ENCODE measurements at places on chromosomes 1 and 21. TPM values are rescaled to one million over a fixed set of nuclear protein-coding genes. Genes with fewer than 3 reads are reported as not detected.

The SASS6 gene
- total RNA-seq, result 1.9 TPM

The BMP8B gene
- total RNA-seq, result not detected

The LYPD8 gene
- not detected for total RNA-seq

The BLACAT1 gene
- total RNA-seq, result 0.07 TPM

The CATSPERE gene
- total RNA-seq, result 0.73 TPM

The EDN2 gene
- total RNA-seq, result not detected

The GJA4 gene
- total RNA-seq, result 0.50 TPM

The OPTC gene
- total RNA-seq, result not detected

The FCRL4 gene
- total RNA-seq, result not detected

The ANGPTL3 gene
- total RNA-seq, result not detected

The B3GALT5 gene
- 0.10 TPM for total RNA-seq
